SW480 (cell line): ENCODE measurements at places on chromosomes 1 and 21.

- no peak for DNase-seq
Observed at GRCh38 chr1:53590104-53590503, 130.9 kb downstream of the DMRTB1 start.

DNA sequence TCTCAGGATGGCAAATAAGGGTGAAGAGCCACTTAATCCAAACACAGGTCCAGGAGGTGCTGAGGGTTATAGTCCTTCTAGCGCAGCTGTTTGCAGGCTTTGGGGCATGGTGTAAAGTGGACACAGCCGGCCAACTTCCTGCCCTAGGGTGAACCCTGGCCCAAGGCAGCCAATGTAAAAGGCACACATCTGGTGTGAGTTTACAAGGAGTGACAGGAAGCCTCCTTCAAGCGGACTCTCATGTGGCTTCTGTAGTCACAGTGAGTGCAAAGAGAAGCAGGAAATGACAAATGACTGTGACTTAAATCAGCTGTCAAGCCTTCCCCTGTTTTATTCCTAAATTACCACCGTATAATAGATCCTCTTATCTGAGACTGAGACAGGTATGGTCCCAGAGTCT lies 213.0 kb downstream of the CRB1 start:
- DNase-seq, result no peak

- no peak for DNase-seq
Observed at GRCh38 chr1:145891143-145891542, 5.5 kb upstream of the ANKRD35 start.

- DNase-seq, result no peak
Observed at GRCh38 chr1:69410457-69410850, 157.3 kb upstream of the LRRC7 start.

DNA sequence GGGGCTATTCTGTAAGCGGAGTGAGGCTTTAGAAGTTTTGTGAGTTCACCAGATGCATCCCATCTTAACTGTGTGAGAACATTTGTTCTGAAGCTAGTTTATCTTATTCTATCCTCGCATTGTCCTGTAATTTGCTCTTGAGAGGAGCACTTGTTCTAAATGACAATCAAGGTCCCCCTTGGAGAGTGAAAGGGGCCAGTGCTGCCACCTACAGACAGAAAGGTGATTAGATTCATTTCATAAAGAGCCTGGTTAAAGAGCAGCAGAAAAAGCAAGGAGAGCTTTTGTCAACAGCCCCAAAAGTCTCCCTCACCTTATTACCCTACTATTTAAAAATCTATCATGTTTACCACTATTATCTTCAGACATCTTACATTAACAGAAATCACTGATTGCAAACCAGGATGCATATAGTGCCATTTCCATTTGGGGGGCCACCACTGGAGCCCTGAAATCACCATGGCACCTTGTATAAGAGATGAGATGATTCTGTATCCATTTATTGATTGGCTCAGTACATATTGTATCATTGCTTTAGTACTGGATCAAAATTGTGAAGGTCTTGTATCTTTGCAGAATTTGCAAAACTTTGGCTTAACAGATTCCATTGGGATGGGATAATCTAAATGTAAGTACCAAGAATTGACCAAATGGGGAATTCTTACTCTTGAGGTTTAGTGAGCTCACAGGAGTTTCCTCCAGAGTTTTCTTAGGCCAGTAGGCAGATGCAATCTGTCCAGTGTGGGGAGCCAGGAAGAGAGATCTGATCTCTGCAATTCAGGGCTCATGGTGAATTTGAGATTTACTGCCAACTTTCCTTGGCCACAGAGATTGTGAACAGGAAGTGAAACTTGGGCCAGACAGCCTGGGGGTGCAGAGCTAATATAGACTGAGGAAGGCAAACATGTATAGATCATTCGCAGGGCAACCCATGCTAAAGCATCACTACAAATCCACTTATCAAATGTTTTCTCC lies 64.3 kb upstream of the TRABD2B start:
- DNase-seq, result peak; percentile 69

DNA sequence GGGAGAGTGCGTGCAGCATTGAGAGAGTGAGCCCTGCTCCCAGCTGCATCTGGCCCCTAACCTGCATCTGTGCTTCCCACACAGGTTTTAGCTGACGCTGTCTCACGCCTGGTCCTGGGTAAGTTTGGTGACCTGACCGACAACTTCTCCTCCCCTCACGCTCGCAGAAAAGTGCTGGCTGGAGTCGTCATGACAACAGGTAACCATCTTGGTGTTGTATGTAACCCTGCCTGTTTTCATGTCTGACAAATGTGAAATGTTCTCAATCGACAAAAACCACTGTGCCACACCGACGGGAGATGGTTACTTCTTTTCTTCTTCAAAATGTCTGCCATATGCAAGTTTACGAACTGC lies 105.8 kb downstream of the ADARB1 start:
- DNase-seq, result no peak

- DNase-seq, result no peak
Observed at GRCh38 chr21:45367402-45368351, 37.3 kb upstream of the COL18A1 start.

DNA sequence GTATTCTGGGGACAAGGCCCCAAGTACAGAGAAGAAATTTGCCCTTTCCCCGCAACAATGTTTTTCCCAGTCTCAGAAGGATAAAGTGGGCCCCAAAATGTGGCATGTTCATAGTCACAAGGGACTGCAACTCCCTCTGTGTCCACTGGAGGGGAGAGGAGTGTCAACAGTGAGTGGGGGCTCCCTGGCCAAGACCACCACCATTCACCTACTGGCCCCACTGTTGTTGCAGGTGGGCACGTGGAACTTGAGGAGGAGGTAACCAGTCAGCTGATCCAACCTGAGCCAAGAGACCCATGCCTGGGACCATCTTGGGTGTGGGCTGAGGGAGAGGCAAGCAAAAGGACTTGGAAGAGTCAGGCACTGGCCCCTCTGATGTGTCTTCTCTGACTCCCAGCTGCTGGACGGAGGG lies 777 bp downstream of the NUDT17 start:
- DNase-seq, result peak; percentile 37

DNA sequence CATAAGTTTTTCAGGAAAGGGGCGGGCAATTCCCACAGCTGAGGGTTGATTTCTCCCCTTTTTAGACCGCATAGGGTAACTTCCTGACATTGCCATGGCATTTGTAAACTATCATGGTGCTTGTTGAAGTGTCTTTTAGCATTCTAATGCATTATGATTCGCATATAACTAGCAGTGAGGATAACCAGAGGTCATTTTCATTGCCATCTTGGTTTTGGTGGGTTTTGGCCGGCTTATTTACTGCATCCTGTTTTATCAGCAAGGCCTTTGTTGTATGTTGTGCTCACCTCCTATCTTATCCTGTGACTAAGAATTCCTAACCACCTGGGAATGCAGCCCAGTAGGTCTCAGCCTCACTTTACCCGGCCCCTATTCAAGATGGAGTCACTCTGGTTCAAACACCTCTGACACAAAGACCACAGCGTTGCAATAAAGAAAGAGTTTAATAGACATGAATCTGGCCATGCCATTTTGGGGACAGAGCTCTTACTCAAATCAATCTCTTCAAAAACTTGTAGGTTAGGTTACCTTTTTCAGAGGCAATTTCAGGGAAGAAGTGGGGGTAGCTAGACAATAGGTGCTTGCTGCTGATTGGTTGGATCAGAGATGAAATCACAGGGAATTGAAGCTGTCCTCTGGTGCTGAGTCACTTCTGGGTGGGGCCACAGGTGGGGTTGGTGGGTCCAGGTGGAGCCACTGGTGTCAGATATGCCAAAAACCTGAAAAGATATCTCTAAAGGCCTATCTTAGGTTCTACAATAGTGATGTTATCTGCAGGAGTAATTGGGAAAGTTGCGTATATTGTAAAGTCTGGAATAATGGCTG lies 23.3 kb downstream of the TBX19 start:
- no peak for DNase-seq

- DNase-seq, result no peak
Observed at GRCh38 chr1:62726011-62726442, 37.8 kb upstream of the DOCK7 start.

DNA sequence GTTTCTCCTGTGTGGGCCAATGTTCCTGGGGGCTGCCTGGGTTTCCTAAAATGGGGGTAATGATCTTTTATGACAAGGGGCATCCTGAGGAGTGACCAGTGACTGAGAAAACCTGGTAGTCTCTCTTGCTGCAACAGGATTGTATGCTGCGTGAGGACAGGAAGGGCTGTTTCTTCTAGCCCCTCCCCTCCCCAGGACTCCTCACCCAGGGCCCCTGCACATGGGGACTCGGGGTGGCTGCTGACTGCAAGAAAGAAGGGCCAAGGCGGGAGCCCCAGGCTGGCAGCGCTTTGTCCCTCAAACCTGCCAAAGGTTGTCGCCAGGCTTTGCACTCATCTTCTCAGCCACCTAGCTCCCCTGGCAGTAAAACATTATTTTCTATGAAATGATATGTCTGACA lies 442.4 kb downstream of the CAMTA1 start:
- DNase-seq, result no peak

GRCh38 chr1:23478896-23479665 lies 4.9 kb downstream of the ASAP3 start:
- DNase-seq, result no peak

DNA sequence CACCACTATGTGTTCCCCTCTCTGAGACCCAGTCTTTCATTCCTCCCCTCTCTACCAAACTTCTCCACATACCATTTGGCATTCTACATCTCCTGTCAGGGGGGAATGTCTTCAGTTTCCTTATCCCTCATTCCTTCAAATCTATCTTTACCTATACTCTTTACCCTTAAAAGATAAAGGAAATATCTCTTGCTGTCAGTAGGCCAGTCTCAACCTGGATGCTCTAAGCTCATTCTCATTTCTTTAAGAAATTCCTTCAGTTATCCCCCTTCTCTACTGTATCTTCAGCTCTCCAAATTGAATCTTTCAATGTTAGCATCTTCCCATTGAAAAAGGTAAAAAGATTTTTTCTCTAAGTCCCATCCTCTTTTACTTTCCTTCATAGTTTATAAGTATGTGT lies 6.5 kb downstream of the RO60 start:
- DNase-seq, result no peak

DNA sequence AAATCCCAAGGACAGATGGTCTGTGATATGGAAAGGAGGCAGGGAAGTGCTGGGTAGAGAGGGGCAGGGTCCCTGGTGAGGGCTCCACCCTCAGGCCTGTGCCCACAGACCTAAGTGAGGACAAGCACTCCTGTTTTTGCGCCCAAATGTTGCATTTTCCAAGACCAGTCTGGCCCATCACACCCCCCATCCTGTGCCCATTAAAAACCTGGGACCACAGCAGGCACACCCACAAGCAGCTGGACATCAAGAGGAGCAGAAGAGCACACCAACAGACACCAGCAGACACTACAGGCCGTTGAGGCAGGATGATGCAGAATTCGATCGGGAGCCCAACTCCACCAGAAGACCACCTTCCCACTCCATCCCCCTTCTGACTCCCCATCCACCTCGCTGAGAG lies 72.8 kb downstream of the DMRTA2 start:
- no peak for DNase-seq

DNA sequence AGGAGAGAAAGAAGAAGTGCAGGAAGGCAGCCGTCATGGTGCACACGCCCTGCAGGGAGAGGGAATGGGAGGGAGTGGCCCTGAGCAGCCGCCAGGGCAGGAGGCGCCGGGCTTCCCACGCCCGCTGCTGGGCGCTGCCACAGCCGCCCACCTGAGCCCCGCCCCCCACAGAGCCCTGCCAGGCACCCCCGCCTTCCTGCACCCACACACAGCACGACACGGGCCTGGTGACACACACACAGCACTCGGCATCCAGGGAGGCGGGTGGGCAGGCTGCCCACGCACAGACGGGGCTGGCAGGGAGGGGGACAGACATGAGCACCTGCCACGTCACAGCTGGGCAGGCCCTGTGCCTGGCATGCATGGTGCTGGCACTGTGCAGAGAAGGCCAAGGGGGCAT lies 27.5 kb downstream of the ADGRB2 start:
- peak; percentile 42 for DNase-seq

DNA sequence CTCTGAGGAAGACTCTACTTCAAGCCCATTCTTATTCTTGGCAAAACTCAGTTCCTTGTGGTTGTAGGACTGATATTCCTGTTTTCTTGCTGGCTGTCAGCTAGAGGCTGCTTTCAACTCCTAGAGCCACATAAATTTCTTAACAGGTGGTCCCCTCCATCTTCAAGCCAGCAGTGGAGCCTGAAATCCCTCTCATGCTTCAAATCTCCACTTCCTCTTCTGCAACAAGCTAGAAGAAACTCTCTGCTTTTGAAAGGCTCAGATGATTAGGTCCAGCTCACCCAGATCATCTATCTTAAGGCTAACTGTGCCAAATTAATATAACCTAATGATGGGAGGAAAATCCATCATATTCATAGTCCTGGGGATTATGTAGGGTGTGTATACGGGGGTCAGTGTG lies 43.2 kb upstream of the CD34 start:
- no peak for DNase-seq

DNA sequence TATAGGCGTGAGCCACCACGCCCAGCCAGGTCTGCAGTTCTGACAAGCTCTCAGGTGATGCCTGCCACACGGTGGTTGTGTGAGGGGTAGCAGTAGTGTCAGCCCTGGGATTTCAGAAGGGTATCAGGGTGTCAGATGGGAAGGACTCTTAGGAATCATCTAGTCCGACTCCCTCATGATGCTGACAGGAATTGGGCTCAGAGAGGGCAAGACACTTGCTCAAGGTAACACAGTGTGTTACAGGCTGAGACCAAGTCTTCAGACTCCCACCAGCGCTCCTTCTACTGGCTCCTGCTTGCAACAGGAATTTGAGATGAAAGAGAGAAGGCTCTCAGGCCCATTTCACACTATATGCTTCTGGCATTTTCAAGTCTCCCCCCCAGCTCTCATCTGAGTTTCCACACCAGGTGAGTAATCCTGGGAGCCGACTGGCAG lies 6.9 kb downstream of the HTR1D start:
- no peak for DNase-seq

DNA sequence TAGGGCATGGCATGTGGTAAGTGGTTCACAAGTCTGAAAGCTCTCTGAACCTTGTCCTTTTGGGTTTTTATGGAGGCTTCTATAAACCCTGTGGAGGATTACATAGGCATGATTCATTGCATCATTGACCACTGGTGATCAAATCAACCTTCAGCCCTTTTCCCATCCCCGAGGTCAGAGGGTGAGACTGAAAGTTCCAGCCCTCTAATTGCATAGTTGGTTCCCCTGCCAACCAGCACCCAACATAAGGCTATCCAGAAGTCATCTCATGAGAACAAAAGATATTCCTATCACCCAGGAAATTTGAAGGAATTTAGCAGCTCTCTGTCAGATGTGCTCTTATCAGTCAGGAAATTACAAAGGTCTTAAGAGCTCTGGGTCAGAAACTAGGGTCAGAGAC lies 89.5 kb upstream of the ARTN start:
- peak; percentile 75 for DNase-seq

- no peak for DNase-seq
Observed at GRCh38 chr1:16903054-16903453, 7.3 kb downstream of the RNU1-2 start.

DNA sequence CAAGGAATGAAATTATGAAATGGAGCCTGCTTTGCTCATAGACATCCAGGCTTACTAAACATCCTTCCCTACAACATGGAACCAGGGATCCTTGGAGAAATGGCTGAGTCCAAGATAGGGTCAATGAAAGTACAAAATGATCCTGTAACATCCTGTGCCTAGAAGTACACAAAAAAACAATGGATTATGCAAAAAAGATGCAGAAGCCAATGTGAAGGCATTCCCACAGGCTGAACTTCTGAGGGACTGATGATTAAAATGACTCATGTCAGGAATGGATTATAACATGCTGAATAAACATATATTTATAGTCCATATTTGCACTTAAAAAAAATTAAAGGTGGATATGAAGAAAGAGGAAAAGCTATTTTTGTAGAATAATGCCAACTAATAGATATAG lies 10.4 kb upstream of the HOOK1 start:
- DNase-seq, result no peak

GRCh38 chr1:153578936-153579335 lies 13.3 kb upstream of the S100A2 start:
- DNase-seq, result no peak
